Gastroesophageal sphincter (tissue), 4 donors: ENCODE measurements at places on chromosomes 2 and 18.

DNA sequence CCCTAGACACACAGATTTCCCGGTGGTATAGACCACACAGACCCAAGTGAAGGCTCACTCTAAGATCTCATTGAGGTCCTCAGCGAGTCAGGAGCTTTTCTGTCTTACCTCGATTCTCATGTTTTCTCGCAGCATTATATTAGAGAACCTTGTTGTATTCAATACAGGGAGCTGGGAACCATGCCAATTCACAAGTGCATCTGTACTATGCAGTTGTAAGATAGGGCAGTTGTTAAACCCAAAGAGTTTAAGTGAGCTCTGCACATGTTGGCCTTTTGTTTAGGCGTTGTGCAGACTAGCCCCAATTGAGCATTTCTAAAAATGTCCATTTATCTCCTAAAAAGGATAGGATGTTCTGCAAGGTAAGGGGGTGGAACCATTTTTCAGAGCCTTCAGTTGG is 59.6 kb downstream of the FEZ2 start:
- ATAC-seq: no peak

DNA sequence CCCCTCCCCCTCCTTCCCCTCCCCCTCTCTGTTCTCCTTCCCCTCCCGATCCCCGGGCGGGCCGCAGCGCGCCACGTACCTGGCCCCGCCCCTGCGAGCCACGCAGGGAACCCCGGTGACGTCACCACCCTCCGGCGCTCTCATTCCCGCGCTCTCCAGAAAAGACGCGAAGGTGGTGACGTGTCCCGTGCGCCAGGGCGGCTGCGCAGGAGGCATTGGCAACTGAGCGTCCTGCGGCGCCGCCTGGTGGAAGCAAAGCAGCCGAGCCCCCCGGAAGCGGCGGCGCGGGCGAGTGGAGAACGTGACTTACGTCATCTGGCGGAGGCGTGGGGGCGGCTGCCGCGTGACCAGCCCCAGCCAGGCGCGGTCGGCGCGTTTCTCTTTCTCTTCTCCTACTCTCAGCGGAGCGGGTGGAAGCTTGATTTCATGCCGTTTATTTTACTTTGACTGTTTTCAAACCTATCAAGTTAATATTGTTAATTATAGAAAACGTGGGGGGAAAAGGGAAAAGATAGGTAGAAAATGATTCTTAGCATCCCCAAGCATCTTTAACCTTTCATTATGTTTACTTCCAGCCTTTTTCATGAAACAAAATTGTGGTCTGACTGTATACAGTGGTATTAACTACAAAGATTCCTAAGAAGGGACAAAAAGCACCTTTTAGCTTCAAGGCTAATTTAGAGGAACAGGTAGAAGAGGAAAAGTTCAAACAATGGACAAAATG is 48.1 kb downstream of the C2orf42 start:
- ATAC-seq: peak; percentile 91

- ATAC-seq: no peak
Measured at GRCh38 chr2:64869126-64869525, 120.1 kb upstream of the SLC1A4 start.

DNA sequence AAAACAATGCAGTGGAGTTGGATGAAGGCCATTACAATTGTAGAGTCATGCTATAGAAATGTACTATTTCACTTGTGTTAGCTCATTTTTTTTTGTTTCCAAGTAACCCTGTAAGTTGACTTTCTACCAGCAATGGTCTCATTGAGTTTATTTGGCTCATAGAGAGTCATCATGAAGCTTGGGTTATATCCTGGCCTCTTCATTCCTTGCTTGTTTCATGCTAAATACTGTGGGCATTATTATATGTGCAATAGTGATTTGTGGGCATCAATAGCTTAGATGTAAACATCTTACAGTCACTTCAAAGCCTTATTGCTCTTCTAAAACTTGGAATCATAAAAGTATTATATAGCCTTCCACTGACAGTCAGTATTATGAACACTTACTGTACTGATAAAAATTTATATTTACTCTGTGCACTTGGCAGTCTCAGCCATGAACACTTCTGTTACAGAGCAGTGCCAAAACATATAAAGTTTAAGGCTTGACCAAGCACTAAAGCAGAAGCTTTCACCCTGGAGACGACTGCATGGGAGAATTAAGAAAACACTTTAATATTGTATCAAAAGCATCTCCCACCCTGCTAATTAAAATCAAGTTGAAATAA is 751.2 kb downstream of the SATB2 start:
- ATAC-seq: no peak

- peak; percentile 80 for ATAC-seq
Measured at GRCh38 chr2:42874949-42875801, 82.8 kb upstream of the HAAO start.

- ATAC-seq: peak; percentile 50
Measured at GRCh38 chr2:12665334-12665733, 51.4 kb upstream of the TRIB2 start.

GRCh38 chr2:66574701-66575624 is 140.0 kb downstream of the MEIS1 start:
- ATAC-seq: peak; percentile 47

DNA sequence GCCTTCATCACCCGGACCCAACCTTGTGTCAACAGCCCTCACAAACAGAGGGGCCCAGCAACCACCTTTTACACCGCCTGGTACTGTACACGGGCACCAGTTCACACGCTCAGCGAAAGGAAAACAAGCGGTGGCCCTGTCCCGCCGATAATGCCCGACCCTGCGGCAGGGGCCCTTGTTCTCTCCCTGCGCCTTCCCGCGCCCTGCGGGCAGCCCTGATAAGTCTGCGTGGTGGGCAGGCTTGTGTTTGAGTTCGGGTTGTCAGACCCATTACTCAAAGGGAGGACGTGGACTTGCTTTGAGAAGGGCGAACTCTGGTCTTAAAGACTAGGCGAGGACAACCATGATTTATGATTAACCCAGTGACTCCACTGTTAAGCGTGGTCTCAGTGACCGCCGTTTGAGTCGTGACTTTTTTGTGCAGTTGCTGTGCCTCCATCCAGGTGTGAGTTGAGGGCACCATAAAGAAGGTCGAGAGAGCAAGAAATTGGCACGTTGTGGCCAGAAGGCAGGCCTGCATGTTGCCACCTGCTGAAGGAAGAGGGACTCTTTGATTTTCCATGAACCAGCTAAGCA is 167.4 kb upstream of the GATA6 start:
- no peak for ATAC-seq

GRCh38 chr2:183919167-183919566 is 679.2 kb upstream of the ZNF804A start:
- no peak for ATAC-seq

GRCh38 chr2:98123286-98123685 is 36.3 kb downstream of the VWA3B start:
- no peak for ATAC-seq

- ATAC-seq: no peak
Measured at GRCh38 chr2:102832789-102833188, 71.0 kb downstream of the TMEM182 start.

- ATAC-seq: no peak
Measured at GRCh38 chr2:18309188-18309587, 251.3 kb downstream of the RDH14 start.

DNA sequence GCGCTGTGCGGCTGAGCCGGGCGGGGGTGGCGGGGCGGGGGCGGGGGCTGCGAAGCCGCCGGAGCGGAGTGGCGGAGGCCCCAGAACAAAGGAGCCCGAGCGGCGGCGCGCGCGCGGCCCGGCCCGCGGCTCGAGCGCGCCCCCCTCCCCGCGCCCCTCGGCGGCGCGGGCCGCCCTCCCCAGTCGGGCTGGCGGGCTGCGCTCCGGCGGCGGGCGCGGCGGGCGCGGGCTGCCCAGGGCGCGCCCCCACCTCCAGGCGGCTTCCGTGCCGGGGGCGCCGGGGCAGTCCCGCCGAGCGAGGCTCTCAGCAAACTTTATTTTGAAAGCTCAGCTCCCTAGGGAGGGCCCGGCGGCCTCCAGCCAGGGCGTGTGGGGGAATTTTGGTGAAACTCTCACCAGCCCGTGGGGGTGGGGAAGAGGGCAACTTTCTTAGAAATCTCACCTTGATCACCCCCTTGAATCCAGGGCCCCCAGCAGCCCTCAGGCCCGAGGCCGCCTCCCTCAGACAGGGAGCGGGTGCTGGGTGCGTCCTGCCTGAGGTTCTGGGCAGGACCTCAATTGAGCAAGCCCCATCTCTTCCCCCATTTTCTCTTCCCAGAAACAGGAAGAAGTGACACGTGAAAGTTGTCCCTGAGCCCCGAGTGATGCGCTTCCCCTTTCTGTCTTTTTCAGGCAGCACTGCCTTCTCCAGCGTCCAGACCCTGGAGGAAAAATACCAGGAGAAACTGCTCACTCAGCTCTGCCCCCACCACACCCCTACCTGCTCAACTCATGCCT is 786 bp downstream of the TET3 start:
- ATAC-seq: peak; percentile 46

- ATAC-seq: no peak
Measured at GRCh38 chr2:1538663-1539062, 125.4 kb downstream of the TPO start.

- ATAC-seq: no peak
Measured at GRCh38 chr2:223433461-223433860, 168.7 kb downstream of the SCG2 start.

GRCh38 chr18:58541146-58541788 is 87.6 kb downstream of the ALPK2 start:
- no peak for ATAC-seq

DNA sequence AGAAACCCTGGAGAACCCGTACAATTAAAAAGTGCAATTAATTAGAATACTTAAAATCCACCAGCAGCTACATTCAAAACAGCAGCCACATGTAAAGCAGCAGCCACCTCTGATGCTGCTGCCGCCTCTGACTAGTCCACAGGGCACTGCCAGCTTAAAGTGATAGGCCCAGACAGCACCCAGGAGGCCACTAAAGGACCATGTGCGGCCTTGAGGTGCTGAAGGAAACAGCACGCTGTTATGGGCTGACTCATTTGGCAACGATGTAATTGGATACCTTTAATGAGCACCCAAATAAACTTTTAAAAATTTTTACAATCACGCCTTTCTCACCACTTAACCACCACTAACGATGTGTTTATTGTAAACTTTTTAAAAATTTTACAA is 209.3 kb upstream of the NCKAP5 start:
- ATAC-seq: no peak

DNA sequence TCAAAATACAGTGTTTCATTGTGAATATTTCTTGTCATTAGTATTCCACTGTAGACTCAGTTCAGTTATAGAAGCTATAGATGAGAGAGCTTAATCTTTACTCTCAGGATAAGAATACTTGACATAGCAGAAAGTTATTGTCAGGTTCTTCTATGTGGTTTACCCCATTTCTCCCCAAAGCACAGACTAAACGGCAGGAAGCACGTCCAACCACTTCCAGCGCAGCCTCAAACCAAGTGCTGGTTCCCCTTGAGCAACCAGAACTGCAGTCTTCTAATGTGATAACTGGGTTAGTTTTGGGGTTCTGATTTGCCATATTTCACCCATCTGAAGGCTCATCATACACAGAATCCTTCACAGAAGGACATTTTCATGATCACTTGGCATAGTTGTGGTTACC is 324.7 kb downstream of the SLC8A1 start:
- no peak for ATAC-seq

DNA sequence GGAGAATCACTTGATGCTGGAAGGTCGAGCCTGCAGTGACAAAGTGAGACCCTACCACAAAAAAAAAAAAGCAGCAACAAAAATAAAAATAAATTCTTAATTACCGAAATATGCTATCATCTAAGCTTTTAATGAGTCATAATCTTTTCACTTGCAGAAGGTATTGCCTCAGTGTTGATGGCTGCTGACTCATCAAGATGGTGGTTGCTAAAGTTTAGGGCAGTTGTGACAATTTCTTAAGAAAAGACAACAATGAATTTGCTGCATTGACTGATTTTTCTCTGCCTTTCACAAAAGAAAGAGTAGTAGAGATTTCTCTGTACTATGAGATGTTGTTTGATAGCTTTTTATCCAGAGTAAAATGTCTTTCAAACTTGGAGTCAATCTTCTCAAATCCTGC is 1809.0 kb downstream of the SUCLG1 start:
- no peak for ATAC-seq

DNA sequence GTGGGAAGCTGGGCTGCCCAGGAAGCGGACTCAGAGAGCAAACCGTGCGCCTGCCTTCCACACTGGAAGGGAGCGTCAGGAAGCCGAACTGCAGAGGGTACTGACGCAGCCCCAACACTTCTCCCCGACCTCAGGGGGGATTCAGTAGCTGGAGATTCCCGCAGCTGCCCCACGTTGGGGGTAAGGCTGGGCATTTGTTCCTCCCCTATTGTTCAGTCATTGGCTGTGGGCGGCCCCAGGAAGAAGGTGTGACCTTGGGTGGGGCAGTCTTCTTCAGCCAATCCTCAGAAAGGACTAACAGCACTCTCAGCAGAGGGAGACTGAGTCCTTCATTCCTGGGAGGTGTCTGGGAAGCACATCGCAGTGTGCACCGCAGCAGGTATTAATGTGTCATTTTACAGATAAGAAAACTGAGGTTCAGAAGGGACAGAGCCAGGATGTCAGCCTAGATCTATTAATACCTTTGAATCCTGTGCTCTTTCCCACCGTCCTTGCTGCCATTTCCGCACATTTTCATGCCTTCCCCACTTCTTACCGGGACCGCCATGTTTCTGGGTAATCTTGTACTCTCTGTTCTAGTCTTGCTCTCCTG is 12.1 kb upstream of the C18orf32 start:
- no peak for ATAC-seq

GRCh38 chr18:53603276-53603675 is 621.2 kb downstream of the MBD2 start:
- no peak for ATAC-seq

- ATAC-seq: no peak
Measured at GRCh38 chr2:226300196-226300886, 499.3 kb downstream of the IRS1 start.

DNA sequence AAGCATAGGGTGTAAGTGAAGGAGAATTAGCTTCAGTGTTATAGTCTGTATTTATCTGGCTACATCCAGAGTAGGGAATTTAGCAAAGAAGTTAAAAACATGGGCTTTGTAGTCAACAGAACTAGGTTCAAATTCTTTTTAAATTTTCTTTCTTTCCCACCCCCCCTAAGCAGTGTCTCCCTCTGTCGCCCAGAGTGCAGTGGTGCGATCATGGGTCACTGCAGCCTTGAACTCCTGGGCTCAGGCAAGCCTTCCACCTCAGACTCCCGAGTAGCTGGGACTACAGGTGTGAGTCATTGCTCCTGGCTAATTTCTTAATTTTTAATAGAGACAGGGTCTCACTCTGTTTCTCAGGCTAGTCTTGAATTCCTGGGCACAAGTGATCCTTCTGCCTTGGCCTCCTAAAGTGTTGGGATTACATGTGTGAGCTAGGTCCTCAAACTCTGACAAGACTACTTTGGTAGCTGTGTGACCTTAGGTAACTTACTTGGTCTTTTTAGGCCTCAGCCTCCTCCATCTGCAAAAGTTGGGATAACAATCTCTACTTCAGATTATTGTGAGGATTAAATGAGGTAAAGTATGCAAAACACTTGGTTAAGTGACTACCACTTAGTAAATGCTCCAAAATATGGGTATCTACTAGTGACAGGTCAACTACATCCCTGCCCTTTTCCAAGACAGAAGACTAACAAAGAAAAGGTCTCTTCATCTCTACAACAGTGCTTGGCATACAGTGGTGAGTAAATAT is 17.8 kb downstream of the DOK1 start:
- ATAC-seq: no peak

- no peak for ATAC-seq
Measured at GRCh38 chr2:9258953-9259399, 52.4 kb downstream of the ASAP2 start.

GRCh38 chr2:41837610-41838009 is 210.2 kb upstream of the PKDCC start:
- ATAC-seq: no peak
